ENCODE measurements at places on chromosomes 2 and 18. TPM values are rescaled to one million over a fixed set of nuclear protein-coding genes. Genes with fewer than 3 reads are reported as not detected.
A peak's percentile ranks its signal among the peaks of the same experiment; 100 is the strongest.

GRCh38 chr2:86686905-86687304, 33.2 kb upstream of the RMND5A start:
- ATAC-seq = no peak

The POU3F3 gene
- not detected for total RNA-seq

DNA sequence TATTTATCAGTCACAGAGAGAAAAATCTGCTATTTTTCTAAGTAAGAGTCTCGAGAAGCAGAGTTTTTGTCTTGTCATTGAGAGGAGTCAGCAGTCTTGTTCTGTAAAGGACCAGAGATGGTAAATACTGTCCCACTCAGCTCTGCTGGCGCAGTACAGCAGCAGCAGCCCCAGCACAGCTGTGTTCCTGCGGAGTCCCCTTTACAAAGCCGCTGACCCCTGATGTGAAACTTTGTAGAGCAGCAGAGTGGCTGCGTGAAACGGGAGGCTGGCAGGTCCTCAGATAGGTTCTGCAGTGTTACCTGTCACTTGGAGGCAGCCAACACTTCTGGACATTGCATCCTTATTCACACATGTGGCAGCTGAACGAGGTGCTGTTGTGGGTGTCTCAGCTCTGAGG, 45.2 kb downstream of the TMEM185B start:
- ATAC-seq = no peak

DNA sequence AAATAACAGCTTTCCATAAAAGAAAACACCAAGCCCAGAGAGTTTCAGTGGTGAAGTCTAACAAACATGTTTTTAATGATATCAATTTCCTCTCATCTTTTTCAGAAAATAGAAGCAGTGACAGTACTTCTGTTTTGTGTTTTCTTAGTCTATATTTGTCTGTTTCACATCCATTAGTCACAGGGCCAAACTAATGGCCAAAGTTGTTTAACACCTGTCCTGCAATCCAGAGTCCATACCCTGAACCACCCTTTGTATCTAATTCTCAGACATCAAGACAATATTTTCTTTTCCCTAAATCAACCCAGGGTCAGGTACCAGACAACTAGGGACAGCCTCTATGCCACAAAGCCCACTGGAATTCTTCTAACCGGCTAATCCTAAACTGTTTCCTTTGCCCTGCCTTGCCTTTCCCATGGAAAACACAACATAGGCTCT, 25.9 kb downstream of the TMSB10 start:
- peak; percentile 28 for ATAC-seq

DNA sequence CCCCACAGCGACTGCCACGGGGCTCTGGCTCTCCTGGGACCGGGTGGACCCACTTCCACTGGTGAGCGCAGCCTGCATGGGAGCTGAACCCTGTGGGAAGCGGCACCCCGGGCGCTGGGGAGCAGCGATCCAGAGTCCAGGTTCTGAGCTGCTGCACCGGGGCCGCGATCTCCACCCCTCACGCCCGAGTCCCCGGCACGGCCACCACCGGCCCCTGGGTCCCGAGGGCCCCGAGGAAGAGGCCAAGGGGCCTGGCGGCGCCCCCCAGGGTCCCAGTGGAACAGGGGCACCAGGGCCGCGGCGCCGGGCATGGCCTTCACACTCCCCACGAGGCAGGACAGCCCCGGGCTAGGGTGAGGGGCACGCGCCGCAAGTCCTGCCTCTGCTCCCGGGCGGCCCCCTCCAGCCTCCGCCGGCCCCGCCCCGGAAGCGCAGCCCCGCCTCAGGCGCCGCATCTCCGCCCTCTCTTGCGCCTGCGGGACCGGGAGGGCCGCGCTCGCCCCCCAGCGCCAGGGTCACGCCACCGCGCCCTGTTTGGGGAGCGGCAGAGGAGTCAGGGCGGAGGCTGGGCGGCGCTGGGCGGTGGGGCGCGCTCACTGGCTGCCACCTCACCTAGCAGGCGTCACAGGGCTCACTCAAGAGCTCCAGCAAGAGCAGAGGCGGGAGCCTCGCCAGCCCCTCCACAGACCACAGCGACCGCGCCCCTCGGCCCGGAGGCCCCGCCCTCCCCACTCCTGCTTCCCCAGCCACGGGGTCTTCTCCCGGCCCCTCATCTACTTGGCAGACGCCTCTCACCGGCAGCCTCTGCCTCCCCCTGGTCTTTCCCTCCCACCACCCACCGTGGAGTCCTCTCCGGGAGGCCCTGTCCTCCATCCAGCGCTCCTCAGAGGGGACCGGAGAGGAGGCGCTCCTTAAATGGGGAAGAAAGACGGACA, 26.8 kb downstream of the THAP4 start:
- ATAC-seq = peak; percentile 99

- ATAC-seq = no peak
These were observed 22.3 kb upstream of the TYMS start for GRCh38 chr18:635171-635570.

The CLIP4 gene
- 23.3 TPM for total RNA-seq

GRCh38 chr2:55498582-55498981, 20.9 kb upstream of the CFAP36 start:
- ATAC-seq = no peak

GRCh38 chr2:162317861-162318327, 590 bp downstream of the IFIH1 start:
- peak; percentile 10 for ATAC-seq

The LRATD1 gene
- total RNA-seq = not detected

The SPP2 gene
- total RNA-seq = not detected

GRCh38 chr18:26941584-26941983, 76.1 kb upstream of the AQP4 start:
- no peak for ATAC-seq

- no peak for ATAC-seq
These were observed 61.3 kb downstream of the CYBRD1 start for GRCh38 chr2:171583566-171583965.

DNA sequence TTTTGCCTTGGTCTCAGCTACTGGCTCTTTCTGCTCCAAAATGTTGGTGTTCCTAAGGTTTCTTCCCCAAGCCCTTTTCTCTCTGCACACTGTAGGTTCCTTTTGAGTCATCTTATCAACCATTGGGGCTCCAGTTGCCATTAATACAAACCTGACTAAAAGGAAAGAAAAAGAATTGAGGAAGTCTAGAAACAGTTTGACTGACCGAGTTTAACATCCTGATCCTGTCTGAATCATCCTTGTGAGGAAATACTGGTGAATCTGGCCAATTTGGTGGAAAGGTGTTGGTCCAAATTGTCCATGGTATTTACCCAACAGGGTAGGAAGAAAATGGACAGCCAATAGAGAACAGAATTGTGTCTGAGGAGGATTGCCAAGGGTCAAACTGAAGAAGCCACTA, 38.3 kb downstream of the CRYGD start:
- ATAC-seq = no peak
